NCI-H774 (cell line): ENCODE measurements at places on chromosomes 5 and 9.

DNA sequence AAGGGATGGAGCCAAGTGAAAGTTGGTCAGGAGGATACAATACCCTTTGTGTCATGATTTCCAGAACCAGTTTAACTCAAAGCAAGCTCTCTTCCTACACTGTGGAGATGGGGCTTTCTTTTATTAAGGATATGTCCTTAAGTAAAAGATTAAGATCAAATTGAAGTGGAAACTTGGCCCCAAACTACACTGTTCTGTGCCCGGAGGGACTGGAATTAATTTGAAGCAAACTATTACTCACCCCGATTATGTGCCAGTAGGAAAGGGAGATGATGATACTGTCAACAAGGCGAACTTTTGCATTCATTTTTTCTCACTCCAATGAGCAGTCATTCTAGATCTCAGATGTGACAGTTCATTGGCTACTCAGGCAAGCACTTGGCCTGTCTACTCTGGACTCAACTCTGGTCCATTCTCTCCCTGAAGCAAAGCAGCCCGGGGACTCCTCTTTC lies 186.7 kb downstream of the NTRK2 start:
- no peak for DNase-seq

DNA sequence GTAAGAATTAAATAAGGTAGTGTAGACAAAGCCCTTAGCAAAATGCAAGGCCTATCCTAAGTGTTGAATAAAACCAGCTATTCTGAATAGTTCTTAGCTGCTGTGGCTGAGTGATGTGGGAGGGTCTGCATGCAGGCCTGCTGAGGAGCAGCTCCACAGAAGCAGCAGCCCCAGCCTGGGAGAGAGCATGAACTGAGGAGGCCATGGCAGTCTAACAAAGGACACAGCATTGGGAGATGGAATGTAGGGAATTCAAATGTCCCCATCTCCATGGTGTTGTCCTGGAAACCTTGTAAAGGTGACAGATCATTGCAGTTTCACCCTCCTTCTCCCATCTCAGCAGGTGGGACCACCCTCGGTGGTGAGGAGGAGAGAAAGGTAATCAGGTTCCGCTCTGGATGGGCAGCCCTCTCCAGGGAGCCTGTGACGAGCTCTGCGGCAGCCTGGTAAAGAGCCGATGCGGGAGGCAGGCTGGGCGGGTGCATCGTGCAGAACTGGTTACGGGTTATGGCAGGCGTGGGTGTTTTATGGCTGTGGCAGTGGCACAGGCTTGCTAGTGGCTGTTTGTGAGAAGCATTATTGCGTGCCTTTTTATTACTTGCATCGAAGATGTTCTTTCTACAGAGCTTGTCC lies 199.9 kb upstream of the GLRA1 start:
- DNase-seq = no peak

GRCh38 chr5:93510626-93511380 lies 70.2 kb downstream of the NR2F1-AS1 start:
- DNase-seq = no peak

DNA sequence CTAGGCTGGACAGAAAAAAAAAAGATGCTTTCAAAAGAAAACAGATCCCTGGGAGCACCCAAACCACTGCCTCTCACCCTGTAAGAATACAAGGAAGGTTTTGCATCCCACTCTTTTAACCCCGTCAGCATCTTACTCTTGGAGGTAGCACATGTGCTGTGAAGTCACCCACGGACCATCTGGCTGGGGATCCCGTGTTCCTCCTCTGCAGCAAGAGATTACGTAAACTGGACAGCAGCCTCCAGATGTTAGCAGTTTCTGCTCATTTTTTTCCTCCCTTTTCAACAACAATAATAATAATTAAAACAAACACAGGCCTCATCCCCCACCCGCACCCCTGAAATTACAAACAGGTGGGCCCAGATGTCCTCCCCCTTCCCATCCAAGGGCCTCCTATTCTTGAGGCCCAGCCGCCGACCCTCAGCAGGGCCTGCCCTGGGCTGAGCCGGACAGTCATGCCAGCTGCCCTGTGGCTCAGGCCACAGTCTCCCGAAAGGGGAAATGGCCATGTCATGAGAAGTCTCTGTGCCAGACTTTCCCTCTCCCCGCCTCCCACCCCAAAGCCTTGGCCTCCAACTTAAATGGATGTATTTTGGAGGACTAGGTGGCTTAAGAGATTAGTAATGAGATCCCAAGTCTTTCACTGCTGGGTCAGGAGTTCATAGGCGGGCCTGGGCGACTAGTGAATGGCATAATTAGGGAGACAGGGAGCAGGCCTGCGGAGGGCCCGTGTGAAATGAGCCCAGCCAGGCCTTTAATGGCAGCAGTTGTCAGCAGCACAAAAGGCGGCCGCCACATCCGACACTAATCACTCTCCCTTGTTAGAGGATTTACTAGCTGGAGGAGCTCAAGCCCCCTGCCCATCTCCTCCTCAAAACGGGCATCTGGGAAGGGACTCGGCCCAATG lies 165.1 kb downstream of the PAPPA start:
- DNase-seq = no peak

DNA sequence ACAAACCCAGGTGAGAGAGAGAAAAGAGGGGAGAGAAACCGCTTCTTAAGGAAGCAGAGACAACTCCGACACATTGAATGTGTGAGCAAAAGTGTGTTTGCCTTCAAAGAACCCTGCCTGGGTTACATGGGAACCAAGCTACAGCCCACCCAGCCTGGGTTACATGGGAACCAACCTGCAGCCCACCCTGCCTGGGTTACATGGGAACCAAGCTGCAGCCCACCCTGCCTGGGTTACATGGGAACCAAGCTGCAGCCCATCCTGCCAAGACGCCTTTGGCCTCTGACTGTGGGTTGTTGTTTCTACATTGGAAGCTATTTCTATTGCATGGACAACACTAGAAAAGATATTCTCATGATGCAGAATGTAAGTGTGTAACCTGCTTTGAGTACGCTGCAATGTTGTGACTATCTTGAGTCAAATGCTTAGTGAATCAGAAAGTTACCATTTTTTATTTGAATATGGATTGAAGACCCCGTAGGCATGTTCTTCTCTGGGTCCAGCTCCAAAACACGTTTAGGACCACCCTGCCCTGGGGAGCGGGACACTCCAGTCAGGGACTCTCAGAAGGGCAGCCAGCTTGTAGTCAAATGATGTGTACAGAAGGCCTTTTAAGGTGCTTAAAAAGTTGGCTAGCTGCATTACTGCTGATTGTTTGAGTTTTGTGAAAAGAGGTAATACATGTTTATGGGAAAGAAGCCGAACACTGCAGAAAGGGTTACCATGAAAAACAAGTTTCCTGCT lies 39.1 kb upstream of the UNC5A start:
- no peak for DNase-seq

- no peak for DNase-seq
Observed at GRCh38 chr9:19618816-19619215, 170.0 kb downstream of the SLC24A2 start.

DNA sequence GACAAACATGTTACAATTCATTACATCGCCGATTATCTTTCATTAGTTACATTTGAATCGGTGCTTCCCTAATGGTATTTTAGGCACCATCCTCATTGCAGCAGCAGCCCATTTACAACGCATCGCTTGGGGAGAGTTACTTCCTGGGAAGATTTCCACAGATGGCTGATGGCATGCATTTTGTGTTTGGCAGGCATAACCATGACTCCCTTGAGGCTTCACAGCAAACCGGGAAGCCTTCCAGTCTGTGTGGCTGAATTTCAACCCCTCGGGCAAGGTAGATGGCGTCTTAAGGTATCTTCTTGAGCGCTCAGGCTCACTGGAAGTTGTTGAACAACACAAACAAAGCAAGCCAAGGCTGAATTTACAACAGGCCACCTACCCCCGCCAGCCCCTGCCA lies 1.6 kb upstream of the DNAH5 start:
- DNase-seq = no peak

- no peak for DNase-seq
Observed at GRCh38 chr9:99354104-99354503, 132.0 kb downstream of the SEC61B start.

DNA sequence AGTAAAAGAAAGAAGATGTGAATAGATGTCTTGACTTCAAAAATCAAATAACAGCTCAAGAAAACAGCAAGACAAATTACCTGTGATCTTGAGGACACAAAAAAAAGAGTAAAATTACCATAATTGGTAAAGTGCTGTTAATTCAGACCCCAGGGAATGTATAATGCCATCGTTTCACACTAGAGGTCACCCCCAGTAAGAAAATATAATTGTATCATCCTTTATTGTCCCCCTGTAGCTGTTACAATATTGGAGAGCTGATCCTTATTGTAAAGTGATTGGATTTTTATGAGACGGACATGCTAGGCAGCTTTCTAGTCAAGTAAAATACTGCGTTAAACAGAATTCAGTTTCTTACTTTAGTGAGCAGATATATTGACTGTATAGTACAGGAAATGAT lies 377.0 kb downstream of the TLE1 start:
- DNase-seq = no peak

DNA sequence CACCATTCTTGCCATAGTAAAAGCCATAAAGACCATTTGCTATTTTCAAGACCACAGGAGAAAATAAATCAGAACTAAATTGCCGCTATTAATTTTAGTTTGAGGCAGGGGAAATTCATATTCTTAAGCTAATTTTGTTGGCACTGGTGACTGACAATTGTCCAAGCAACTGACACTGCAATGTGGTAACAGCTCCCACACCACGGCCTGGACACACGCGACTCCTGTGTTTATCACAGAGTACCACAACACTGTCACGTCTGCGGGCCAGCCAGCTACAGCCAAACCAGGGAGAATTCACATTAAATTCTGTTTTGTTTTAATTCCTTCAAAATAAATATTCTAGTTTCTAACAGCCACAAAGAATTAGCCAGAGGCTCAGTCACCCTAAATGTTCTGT lies 481.9 kb downstream of the CTNND2 start:
- DNase-seq = no peak

DNA sequence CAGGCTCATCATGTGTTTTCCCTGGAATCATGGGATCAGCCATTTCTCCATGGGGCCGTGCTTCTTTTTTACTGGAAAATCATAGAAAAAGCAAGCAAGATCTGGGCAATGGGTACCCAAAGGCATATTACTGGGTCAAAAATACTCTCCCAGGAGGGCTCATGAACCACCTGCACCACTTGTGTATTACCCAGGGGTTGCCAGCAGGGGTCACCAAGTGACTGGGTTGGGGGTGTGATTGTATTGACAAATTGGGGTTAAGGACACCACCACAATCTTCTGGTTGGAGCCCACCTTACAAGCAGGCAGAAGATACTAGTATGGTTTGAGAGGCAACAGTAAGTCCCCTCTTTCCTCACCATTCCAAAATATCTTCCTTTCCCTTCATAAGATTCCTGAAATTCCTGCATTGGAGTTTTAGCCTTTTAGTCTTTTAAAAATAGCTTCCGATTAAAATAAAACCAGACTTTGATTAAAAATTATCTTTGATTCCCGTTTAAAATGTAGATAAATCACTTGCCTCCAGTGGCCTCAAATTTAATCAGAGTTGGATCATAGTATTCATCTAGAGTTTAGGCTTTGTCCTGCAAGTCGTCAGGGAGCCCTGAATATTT lies 603.3 kb downstream of the KIF4B start:
- peak; percentile 8 for DNase-seq

- DNase-seq = no peak
Observed at GRCh38 chr9:113921396-113921925, 45.4 kb downstream of the ZNF618 start.

- no peak for DNase-seq
Observed at GRCh38 chr9:70195456-70195855, 63.3 kb upstream of the SMC5 start.

DNA sequence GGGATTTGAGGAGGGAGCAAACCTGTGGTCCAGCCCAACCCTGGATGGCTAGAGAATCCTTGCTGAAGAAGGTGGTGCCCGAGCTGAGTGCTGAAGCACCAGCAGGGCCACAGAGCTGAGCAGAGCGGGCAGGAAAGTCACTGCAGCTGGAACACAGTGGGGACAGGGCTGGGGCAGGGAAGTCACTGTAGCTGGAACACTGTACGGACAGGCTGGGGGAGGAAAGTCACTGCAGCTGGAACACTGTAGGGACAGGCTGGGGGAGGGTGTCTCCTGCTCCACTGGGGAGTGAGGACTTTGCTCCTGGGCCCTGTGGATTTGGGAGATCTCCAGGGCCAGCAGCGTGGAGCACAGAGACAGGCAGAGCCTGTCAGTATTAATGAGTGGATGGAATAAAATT lies 9.0 kb upstream of the SUSD3 start:
- DNase-seq = no peak

DNA sequence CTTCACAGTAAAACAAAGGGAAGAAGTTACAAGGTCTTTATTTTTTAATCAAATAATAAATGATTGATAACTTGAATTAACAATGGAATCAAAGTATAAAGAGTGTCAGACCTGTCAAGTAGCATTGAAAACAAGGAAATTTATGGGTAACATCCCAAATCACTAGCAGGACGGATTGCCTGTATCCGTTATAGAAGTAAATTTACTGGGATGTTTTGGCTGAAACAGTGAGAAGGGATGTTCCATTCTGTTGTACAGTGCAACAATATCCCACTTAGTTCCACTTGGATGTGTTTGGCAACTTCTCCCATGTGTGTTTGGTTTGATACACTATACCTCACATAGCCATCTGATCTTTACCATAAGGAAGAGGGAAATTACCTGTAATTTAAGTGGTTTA lies 421.0 kb upstream of the CHD1 start:
- DNase-seq = no peak

DNA sequence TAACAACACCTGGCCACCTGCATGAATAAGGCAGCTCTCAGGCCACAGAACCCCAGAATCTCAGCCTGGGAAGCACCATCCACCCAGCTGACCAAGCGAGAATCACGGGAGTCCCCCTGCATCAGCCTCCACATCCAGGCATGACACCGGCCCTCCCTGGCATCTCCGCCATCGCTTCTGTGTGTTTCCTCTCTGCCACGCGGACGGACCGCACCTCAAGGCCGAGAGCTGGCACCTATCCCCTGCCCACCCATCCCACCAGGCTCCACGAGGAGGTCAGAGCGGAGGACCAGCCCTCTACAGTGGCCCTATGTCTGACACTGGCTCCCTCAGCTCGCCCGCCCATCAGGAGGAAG lies 134.7 kb downstream of the COL23A1 start:
- DNase-seq = no peak

- no peak for DNase-seq
Observed at GRCh38 chr9:125700791-125701190, 6.2 kb downstream of the MAPKAP1 start.

DNA sequence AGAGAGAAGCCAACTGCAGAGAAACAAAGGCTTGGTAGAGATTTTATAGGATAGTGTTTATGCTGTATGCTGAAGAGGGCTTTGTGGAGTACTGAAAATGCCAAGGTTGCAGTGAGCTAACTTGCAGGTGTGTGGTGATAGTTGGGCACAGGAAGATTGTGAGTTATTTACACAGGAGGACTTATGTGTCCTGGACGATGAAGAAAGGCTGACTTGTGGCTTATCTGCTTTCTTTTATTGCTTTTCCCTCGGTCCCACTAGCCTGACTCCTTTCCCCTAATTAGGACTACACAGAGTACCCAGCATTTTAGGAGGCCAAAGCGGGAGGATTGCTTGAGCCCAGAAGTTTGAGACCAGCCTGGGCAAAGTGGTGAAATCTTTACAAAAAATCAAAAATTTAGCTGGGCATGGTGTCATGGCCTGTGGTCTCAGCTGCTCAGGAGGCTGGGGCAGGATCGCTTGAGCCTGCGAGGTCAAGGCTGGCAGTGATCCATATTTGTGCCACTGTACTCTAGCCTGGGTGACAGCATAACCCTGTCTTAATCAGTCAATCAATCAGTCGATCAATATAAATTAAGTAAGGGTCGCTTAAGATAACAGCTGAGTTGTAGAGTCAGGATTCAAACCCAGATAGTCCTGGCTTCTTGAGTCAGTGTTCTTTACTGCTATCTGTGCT lies 61.9 kb downstream of the UBE2R2 start:
- no peak for DNase-seq

GRCh38 chr5:54217826-54218503 lies 92.4 kb downstream of the ARL15 start:
- DNase-seq = peak; percentile 55

GRCh38 chr5:74667396-74667795 lies 17.6 kb upstream of the HEXB start:
- DNase-seq = no peak
